ENCODE measurements at places on chromosomes 5 and 9. TPM values are rescaled to one million over a fixed set of nuclear protein-coding genes. Genes with fewer than 3 reads are reported as not detected.

The DIRAS2 gene
- total RNA-seq = 0.10 TPM

DNA sequence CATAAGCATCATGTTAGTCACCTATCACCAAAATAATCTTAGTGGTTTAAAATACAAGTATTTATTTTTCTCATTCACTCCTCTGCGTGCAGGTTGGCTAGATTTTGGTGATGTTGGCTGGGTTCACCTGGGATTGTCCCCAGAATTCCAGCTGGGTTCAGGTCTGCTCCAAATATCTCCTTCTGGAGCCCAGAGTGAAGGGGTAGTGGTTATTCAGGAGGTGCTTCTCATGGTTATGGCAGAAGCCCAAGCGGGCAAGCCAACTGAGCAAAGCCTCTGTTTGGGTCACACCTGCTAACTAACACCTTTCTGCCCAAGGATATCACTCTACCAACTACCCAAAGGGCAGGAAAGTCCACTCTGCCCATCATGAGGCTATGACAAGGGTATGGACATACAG, 4.7 kb upstream of the SLC25A46 start:
- no peak for DNase-seq

GRCh38 chr9:126500600-126501382, 112.9 kb upstream of the LMX1B start:
- DNase-seq = peak; percentile 87

DNA sequence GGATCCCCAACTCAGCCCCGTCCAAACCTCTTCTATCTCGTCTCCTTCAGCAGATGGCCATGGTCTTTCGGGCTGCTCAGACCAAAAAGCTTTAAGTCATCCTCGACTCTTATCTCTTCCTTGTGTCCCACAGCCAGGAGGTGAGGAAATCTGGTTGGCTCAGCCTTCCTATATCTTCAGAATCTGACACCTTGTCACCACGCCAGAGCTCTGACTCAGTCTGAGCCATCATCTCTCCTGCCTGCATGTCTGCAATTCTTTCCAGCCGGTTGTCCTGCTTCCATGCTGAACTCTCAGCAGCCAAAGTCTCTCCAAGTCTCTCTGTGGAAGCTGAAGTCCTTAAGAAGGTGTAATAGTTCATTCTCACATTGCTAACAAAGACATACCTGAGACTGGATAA, 419.3 kb upstream of the ADAMTS16 start:
- DNase-seq = no peak

The CDH18 gene
- total RNA-seq = 0.26 TPM

- peak; percentile 90 for DNase-seq
Measured at GRCh38 chr5:38853753-38854470, 8.1 kb downstream of the OSMR start.

- peak; percentile 22 for DNase-seq
Measured at GRCh38 chr5:169548315-169548714, 35.3 kb upstream of the SPDL1 start.

The ROR2 gene
- total RNA-seq = not detected

The COL27A1 gene
- 2.9 TPM for total RNA-seq

DNA sequence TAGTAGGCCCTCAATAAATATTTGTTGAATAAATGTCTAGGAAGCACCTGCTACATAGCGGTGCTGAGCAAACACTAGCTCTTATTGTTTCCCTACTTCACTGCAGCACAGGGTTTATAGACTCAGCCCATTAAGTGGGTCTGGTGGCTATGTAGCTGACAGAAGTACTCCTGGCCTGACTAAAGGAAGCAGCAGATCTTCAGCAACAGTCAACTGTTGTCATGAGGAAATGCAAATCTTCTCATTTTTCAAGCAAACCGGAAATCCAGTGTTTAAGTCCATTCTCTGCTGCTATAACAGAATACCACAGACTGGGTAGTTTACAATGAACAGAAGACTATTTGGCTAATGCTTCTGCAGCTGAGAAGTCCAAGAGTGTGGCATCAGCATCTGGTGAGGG, 2.8 kb upstream of the TEX10 start:
- DNase-seq = no peak

DNA sequence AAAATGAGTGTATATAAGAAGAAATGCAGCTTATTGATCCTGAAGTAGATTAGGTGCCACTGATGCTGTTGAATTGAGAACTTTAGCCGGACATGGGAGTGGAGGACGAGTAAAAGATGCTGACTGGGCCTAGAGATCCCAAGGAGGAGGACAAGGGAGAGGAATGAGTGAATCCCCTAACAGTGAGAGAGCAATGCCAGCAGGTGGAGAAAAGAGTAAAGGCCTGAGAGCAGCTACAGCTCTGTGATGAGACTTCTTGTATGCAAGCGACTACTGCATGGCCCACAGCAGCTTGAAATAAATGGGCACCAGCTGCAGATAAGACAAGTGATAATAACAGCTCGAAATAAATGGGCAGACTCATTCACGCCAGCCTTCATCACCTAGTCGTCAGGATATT, 44.5 kb upstream of the JMY start:
- DNase-seq = no peak

DNA sequence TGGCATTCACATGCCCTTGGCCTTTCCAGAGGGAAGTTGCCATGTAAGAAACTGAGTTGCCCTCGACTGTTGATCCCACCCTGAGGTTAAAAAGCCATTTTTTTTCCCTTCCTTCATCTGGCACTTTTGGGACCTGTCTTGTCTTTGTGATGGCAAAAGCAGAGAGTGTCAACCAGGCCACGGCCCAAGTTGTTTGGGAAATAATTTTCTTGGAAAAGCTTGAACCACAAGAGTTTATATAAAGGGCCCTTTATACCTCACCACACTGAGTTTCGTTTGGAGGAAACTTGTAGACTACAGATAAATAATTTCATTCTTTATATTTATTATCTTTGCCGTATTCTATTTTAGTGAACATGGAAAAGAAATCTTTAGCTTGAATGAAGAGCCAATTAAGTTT, 34.3 kb downstream of the ACTBL2 start:
- no peak for DNase-seq

GRCh38 chr5:118447350-118447749, 541.0 kb downstream of the DTWD2 start:
- no peak for DNase-seq

DNA sequence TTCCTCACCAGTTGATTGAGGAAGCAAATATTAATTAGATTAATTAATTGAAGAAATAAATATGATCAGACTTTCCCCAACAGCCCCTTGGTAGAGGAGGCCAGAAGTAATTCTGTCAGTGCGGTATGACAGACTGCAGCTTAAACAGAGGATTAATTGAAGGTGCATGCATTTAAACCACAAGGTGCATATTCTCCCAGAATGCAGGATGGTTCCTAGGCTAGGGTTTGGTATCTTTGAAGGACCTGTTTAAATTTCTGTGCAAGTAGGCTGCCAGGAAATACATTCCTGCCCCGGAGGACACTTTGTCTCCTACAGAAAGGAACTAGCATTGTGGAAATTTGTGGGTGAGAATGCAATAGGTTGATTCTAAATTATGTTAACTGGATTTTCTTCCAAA, 50.5 kb upstream of the PALM2AKAP2 start:
- no peak for DNase-seq

DNA sequence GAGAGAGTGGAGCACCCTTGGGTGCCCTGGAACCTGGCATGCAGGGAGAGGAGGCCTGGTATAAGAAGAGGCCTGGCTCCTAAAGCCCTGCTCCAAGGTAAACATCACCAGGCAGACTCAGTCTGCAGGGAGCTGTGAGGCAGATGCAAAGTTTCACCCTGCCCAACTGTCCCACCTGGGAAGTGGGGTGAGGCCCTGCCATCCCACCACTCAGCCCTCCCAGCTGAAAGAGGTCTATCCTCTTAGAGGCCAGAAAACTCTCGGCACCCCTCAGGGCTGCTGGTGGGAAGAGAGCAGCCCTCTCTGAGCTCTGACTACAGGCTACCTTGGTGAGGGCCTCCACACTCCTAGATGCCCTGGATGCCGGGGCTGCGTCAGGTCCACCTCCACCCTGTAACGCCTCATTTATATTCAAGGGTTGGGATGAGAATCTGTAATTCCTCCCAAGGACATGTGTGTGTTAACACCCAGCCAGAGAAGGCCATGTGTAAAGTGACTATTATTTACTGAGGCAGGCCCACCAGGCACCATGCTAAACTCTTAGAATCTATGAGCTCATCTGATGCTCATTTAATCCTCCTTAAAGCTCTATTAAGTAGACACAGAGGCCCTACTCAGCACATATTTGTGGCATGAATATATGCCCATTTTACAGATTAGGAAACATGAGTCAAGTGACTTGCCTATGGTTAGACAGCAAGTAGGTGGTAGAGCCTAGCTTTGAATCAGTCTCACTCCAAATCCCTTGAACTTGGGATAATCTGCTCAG, 205.9 kb downstream of the FSTL4 start:
- DNase-seq = no peak

DNA sequence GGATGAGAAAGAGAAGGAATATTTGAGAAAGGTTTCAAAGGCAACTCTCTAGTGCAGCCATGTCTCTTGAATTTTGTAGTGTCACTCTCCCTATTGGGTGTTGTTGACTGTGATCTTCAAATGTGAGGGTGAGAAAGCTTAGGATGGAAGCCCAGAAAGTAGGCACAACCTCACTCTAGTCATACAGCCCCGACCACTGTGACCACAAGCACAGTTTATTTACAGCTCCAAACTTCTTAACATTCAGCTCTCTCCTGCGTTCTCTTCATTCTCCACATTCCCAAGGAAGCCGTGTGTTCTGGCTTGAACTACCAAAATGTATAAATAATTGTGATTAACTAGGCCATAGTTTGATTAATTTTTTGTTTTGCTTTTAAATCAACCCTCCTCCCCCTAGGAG, 542.9 kb downstream of the LRRC70 start:
- no peak for DNase-seq

DNA sequence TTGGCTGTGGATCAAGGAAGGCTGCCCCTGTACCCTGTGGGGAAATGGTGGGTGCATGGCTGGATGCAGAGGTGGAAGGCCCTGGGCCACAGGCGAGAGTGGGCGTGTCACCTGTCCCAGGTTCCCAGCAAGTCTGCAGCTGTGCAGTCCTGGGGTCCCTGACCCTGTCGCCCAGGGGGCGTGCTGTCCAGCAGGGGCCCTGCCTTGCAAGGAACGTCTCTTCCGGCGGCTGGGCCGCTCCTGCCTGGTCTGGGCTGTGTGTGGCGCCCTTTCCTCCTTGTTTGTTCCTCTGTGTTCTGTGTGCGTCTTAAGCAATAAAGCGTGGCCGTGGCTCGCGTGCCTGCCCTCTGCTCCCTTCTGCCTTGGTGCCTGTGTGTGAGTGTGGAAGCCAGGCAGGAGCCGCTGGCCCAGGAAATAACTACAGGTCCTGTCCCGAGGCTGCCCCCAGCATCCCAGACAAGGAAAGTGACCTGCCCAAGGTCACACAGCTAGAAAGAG, 8.4 kb downstream of the SLC2A6 start:
- no peak for DNase-seq
